ENCODE measurements at places on chromosomes 6 and 20.

GRCh38 chr6:153085239-153085638 is 45.8 kb downstream of the RGS17 start:
- DNase-seq = no peak

GRCh38 chr6:118281291-118281690 is 266.8 kb upstream of the PLN start:
- DNase-seq = no peak

GRCh38 chr6:21611485-21611884 is 17.9 kb downstream of the SOX4 start:
- DNase-seq = no peak

DNA sequence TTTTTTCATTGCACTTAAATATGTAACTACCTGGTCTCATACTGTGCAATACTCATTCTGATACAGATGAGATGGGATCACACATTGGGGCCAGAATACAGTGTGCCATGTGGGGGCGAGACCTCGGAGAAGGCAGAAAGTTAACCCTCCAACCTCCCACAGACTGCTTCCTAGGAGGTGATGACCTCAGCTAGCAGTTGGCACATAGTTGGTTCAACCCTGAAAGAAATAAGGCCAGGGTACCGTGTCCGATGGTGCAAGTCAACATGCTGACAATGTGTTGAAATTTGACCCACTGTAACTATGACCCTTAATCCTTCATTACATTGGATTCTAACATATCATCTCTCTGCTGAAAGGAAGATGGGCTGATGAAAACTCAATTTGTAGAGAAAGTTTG is 61.9 kb downstream of the GJA10 start:
- no peak for DNase-seq

DNA sequence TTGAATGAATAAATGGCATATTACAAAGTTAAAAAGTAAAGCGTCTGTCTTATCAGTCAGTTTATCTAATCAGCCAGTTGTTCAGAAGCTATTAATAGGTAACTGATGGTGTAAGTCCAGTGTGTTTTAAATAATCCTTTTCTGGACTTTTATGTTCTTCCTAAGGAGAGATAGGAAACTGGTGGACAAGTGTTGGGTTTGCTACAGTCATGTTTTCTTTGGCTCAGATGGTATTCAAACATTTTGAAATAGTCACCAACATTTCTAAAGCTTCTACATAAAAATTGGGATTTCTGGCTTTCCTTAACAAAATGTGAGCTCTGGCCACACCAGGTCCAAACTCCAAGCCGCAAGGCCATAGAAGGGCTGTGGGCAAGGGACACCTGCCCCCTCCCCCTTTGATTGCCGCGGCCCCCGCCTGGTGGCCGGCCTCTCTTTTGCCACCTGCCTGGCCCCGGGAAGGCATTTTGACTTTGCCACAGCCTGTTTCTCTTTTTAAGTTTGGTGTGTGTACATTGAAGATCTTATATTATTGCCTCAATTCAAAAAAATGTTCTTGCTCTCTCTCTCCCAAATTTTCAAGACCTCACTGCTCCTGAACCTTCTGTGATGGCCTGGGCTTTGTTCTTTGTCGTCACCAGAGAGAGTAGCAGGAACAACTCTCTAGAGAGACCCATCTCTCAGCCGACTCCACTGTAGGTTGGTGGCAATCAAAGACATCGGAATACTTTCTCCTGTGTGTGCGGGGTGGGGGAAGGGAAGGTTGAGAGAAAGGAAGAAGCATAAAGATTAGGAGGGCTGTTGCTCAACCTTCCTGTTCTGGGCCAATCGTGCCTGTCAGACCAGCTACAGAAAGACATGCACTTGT is 84.0 kb upstream of the ZNF217 start:
- DNase-seq = peak; percentile 71

- DNase-seq = no peak
These were observed 8.0 kb upstream of the TSHZ2 start for GRCh38 chr20:52964131-52964530.

GRCh38 chr6:343960-344815 is 47.4 kb upstream of the IRF4 start:
- DNase-seq = no peak

- no peak for DNase-seq
These were observed 48.7 kb downstream of the NUDT3 start for GRCh38 chr6:34343806-34344205.

GRCh38 chr6:15642276-15642675 is 20.6 kb downstream of the DTNBP1 start:
- peak; percentile 41 for DNase-seq

GRCh38 chr6:42493914-42494539 is 42.3 kb upstream of the TRERF1 start:
- no peak for DNase-seq

- no peak for DNase-seq
These were observed 2.0 kb downstream of the TSHZ2 start for GRCh38 chr20:52974179-52974594.

DNA sequence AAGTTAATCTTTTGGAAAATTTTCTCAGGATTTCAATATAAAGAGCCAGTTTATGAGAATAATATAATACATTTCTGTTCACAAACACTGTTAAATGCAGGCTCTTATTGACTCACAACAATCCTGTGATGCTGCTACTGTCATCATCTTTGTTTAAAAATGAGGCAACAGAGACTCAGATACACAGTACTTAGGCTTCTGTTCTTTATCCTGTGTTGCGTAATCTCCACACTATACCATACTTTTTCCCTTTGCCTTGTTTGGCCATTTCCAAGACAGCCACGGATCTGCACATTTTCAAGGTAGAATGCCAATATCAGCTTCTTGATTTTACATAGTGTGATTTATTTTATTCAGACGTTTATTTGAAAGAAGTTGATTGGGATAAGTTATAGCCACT is 699.0 kb upstream of the CITED2 start:
- DNase-seq = peak; percentile 92

- no peak for DNase-seq
These were observed 127.5 kb downstream of the TAF4 start for GRCh38 chr20:61937963-61938838.

DNA sequence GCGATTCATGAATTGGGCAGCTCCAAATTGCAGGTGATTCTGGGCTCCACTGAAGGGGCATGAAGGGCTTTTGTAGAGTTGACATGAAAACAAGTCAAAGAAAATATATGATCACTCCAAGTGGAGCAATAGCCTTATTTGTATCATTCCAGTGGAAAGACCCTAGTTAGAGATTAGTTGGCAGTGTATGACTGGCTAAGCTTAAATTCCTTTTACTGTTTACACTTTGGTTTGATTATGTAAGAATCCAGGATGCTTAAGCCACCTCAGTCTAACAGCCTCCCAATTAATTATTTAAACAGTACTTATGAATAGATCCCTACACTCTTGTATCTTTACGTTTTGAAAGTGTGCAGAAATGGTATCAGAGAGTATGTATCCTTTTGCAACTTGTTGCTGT is 712.4 kb downstream of the KIF16B start:
- no peak for DNase-seq

DNA sequence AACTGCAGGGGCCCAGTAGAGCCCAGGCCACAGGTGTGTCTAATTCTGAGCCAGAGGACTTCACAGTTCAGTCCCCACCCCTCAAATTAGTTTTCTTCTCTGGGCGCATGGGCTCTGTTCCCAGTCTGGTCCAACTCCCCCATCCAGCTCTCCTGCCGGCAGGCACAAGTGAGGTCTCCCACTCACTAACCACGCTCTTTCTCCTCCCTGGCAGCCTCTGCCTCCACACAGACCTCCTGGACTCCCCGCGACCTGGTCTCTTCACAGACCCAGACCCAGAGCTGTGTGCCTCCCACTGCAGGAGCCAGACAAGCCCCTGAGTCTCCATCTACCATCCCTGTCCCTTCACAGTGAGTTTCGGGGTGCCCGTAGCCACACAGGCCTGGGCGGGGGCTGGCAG is 6.2 kb downstream of the NCR2 start:
- DNase-seq = no peak

GRCh38 chr20:2320813-2321658 is 25.2 kb downstream of the TGM3 start:
- DNase-seq = no peak

GRCh38 chr20:63071541-63072181 is 64.9 kb upstream of the BHLHE23 start:
- peak; percentile 22 for DNase-seq

DNA sequence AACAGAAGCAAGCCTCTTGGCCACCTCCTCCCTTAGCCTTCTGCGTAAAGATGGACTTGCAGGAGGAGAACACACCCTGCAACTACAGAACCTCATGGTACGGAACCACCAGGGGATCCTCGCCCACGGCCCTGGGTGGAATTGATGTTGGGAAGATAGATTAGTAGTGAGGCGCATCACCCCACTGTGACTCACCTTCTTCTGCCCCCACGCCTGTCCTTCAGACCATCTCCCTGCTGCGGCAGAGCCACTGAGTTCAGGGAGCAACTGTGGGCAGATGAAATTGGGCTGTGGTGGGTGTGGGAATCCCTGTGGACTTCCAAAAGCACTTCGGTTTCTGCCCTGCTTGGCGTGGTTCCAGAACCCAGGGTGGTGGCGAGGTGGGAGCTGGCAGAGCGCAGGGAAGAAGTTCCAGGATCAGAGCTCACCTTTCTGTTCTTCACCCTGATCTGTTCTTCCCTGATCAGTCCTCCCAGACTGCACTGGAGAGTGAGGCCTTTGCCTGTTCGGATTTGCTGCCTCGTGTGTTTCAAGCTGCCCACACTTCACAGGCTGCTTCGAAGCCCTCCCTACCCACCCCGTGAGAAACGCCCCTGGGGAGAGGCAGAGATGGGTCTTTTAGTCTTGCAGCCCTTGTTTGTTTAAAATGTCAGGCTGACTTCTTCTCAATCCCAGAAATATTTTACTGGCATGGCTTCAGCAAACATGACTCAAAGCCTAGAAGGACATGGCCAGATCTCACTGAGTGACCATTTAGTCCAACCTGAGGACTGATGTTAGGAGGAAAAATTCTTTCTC is 92.8 kb upstream of the MLN start:
- peak; percentile 14 for DNase-seq

GRCh38 chr6:150684714-150685459 is 85.2 kb downstream of the PLEKHG1 start:
- DNase-seq = no peak

- DNase-seq = no peak
These were observed 2.0 kb downstream of the CLIC1 start for GRCh38 chr6:31734247-31734820.
